Renal cortical epithelial cell (primary cell): ENCODE measurements at places on chromosomes 5 and 9. TPM values are rescaled to one million over a fixed set of nuclear protein-coding genes. Genes with fewer than 3 reads are reported as not detected.

The RANBP17 gene
- total RNA-seq = 5.7 and 9.6 TPM in 2 replicates

The ADRB2 gene
- total RNA-seq = 2.7 and 7.6 TPM in 2 replicates

The BRIX1 gene
- 27.3 and 37.9 TPM in 2 replicates for total RNA-seq

The TNFSF15 gene
- 1.3 and 7.3 TPM in 2 replicates for total RNA-seq

The PCDHGA10 gene
- 0.52 and 5.1 TPM in 2 replicates for total RNA-seq

The OR1J2 gene
- total RNA-seq = not detected in 2 replicates

The GARNL3 gene
- total RNA-seq = 9.0 and 13.9 TPM in 2 replicates

The PCDHB4 gene
- total RNA-seq = 0.35 and 1.4 TPM in 2 replicates

The ZNF483 gene
- 5.7 and 6.7 TPM in 2 replicates for total RNA-seq

The DOCK8 gene
- total RNA-seq = 0.85 and 1.6 TPM in 2 replicates

The LCN1 gene
- not detected in 2 replicates for total RNA-seq

The C9orf153 gene
- 0.15 TPM in 1 of 2 replicates, not detected in the other for total RNA-seq

The HSPA4 gene
- total RNA-seq = 213 and 240 TPM in 2 replicates

The CNTNAP3 gene
- total RNA-seq = 1.9 and 2.2 TPM in 2 replicates

The CCDC69 gene
- total RNA-seq = 1.1 and 1.6 TPM in 2 replicates

The ELOVL7 gene
- total RNA-seq = 17.5 and 27.3 TPM in 2 replicates

The PCDHA12 gene
- 2.4 and 7.8 TPM in 2 replicates for total RNA-seq

The RALGPS1 gene
- 1.4 and 5.4 TPM in 2 replicates for total RNA-seq

The FAT2 gene
- total RNA-seq = 0.17 and 0.89 TPM in 2 replicates

The IL33 gene
- 0.25 and 0.35 TPM in 2 replicates for total RNA-seq

The ENHO gene
- 0.30 TPM in 1 of 2 replicates, not detected in the other for total RNA-seq

The GPX3 gene
- total RNA-seq = 5.2 and 102 TPM in 2 replicates
